ENCODE measurements at places on chromosomes 6 and 20.

- DNase-seq: no peak
Measured at GRCh38 chr20:63641792-63642523, 11.3 kb downstream of the STMN3 start.

- DNase-seq: no peak
Measured at GRCh38 chr6:53951383-53951782, 156.6 kb downstream of the LRRC1 start.

DNA sequence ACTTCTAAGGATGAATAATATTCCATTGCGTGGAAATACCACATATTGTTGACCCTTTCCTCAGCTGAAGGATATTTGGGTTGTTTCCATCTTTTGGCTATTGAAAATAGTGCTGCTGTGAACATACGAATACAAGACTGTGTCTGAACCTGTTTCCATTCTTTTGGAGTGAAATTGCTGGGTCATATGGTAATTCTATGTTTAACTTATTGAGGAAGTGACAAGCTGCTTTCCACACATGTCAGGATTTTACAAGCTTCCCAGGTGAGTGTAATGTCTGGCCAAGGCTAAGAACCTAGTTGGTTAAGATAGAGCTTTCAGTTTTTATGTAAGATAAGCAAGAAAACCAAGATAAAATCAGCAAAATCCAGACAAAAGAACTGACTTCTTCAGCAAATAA is 48.8 kb downstream of the PPP1R3G start:
- no peak for DNase-seq

GRCh38 chr6:44128020-44128917 is 915 bp downstream of the TMEM63B start:
- no peak for DNase-seq

DNA sequence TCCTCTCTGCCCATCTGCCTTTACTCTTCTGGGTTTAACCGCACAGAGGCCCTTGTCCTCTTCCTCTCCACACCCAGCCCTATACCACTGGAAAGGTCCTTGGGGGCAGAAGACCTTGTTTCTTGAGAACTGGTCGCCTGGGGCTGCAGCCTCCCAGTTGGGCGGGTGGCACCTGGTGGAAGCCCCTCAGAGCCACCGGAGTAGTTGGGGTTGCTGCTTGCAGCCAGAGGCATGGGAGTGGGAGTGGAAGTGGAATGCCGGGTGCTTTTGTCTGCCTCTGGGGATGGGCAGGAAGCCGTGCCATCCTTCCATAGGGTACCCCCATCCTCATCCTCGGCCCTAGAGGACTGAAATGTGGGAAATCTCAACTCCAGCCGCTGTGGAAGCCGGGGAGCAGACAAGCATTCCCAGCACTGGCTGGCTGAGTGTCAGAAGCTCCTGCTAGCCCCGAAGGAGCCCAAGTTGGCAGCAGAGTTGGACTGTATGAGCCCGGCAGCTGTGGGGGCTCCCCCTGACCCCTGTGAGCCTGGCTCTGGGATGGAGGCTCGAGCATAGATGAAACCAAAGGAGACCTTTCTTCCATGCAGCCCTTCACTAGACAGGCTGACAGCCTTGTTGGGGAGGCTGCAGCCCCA is 1.2 kb downstream of the VSTM2L start:
- DNase-seq: no peak

GRCh38 chr6:32954986-32955802 is 2.3 kb upstream of the HLA-DMA start:
- DNase-seq: peak; percentile 30

- DNase-seq: peak; percentile 53
Measured at GRCh38 chr6:5471044-5471443, 209.7 kb downstream of the FARS2 start.

- DNase-seq: no peak
Measured at GRCh38 chr6:1524040-1524480, 85.7 kb upstream of the FOXC1 start.

DNA sequence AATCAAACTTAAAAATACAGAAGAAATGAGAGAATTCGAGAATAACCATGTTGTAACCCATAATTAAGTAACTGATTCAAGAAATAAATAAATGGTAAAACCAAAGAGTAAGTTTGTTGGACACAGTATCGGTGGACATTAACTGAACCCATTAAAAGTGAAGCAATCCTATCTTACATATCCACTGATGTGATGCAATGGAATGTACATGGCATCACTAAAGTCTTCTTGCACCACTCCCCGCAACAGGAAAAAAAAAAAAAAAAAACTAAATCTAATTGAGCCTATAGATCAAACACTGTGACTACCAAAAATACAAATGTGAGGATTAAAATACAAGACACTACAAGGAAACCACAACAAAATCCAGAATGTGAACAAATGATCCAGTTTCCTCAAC is 7.9 kb downstream of the SNX14 start:
- no peak for DNase-seq

- no peak for DNase-seq
Measured at GRCh38 chr6:127452803-127453202, 6.4 kb downstream of the KIAA0408 start.

DNA sequence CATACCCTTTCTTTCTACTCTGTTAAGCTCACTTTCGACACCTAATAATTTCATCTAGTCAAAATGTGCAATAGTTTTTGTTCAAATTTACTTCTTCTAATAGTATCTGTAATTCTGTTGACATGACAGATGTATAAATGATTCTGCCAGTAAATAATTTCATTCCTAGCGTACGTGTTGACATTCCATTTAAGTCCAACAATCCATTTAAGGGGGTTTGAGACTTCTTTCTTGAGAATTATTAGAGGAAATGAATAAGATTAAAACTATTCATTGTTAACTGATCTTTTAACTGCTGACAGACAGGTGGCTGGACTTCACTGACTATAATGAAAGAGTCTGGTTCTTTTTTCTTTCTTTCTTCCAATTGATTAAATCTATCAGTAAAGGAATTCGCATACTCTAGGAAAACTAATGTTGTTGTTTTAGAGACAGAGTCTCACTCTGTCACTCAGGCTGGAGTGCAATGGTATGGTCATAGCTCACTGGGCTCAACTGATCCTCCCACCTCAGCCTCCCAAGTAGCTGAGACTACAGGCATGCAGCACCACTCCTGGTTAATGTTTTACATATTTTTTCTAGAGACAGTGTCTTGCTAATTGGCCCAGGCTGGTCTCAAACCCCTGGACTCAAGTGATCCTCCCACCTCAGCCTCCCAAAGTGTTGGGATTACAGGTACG is 55.9 kb downstream of the MAP3K5 start:
- no peak for DNase-seq

DNA sequence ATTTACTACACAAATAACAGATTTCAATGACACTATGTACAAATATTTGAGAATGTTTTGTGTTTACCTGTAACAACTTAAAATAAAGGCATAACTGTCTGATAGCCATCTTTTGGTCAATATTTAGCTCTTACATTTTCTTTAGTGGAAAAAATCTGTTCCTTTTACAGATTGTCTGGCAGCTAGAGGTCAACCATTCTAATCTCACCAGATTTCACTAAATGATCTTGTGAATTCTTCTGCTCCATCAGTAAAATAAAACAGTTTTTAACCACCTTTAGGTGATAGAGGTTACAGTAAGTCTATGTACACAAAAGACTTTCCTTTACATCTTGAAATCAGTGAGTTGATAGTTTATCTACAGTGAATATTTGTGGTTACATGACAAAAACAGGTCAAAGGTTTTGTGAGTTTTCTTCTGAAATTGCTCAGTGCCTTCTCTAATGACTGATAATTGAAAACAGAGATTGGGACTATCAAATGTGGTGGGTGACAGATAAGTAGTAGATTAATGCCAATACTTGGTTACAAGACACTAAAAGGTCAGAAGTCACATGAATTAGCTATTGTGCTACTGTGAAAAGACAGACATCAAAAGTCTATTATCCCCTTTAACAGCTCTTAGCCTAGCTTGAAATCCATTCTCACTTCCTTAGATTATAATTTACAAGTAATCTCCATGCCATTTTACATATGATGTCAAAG is 47.4 kb downstream of the BMP5 start:
- DNase-seq: no peak

GRCh38 chr6:7135755-7136154 is 28.0 kb downstream of the RREB1 start:
- DNase-seq: no peak
